T47D (cell line): ENCODE measurements at places on chromosomes 5 and 9.

GRCh38 chr9:12853051-12853450, 78.2 kb downstream of the LURAP1L start:
- no peak for DNase-seq

DNA sequence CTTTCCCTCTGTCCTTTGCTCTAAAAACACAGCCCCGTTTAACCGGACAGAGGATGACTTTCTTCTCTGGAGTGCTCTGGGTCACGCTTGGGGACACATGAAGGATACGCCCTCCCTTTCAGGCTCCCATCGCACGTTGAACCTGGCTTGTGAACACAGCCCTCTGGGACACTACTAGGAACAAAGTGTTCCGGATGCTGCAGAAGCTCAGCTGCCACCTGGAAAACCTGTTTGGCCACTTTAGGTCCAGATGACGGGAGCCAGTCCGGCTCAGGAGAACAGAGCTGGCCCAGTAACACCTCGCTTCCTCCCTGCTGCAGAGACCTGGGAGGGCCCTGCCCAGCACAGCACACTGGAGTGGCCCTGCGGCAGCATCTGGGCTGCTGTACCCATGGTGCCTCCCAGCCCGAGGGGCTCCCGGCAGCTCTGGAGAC, 60.1 kb downstream of the GADD45G start:
- DNase-seq = peak; percentile 91

- peak; percentile 24 for DNase-seq
Measured at GRCh38 chr5:93532370-93532769, 48.6 kb downstream of the NR2F1-AS1 start.

DNA sequence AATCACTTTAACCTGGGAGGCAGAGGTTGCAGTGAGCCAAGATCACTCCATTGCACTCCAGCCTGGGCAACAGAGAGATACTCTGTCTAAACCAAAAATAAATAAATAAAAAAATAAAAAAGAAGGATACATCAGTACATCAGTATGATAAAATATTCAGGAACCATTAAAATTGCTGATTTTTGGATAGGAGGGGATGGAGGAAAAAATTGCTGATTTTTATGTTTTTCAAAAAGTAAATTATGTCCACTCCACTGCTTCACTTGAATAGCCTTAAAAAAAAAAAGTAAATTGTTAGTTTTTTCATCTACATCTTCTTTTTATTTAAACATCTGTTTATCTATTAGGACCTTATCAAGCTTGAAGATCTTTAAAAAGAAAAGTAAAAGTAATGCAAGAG, 7.4 kb upstream of the GAPVD1 start:
- DNase-seq = no peak

- no peak for DNase-seq
Measured at GRCh38 chr9:7802666-7803065, 3.1 kb upstream of the DMAC1 start.
